ENCODE measurements at places on chromosomes 6 and 20. TPM values are rescaled to one million over a fixed set of nuclear protein-coding genes. Genes with fewer than 3 reads are reported as not detected.

USP49 gene
- polyA plus RNA-seq, result 5.3 TPM

APOBEC2 gene
- polyA plus RNA-seq, result 5.6 TPM

SAMD10 gene
- 5.0 TPM for polyA plus RNA-seq

HLA-DQB2 gene
- 1.9 TPM for polyA plus RNA-seq

TRAPPC3L gene
- 0.18 TPM for polyA plus RNA-seq

JAG1 gene
- 72.0 TPM for polyA plus RNA-seq

TP53INP2 gene
- polyA plus RNA-seq, result 11.2 TPM

PPP1R3G gene
- 2.4 TPM for polyA plus RNA-seq

GSTA2 gene
- polyA plus RNA-seq, result 24.0 TPM

ATRN gene
- polyA plus RNA-seq, result 89.2 TPM

KPNA5 gene
- 8.9 TPM for polyA plus RNA-seq

DBNDD2 gene
- 36.1 TPM for polyA plus RNA-seq

OR2J3 gene
- polyA plus RNA-seq, result not detected

GHRH gene
- polyA plus RNA-seq, result 0.79 TPM

Measured in large intestine (tissue), 12 donors.